ENCODE measurements at places on chromosomes 4 and X.

DNA sequence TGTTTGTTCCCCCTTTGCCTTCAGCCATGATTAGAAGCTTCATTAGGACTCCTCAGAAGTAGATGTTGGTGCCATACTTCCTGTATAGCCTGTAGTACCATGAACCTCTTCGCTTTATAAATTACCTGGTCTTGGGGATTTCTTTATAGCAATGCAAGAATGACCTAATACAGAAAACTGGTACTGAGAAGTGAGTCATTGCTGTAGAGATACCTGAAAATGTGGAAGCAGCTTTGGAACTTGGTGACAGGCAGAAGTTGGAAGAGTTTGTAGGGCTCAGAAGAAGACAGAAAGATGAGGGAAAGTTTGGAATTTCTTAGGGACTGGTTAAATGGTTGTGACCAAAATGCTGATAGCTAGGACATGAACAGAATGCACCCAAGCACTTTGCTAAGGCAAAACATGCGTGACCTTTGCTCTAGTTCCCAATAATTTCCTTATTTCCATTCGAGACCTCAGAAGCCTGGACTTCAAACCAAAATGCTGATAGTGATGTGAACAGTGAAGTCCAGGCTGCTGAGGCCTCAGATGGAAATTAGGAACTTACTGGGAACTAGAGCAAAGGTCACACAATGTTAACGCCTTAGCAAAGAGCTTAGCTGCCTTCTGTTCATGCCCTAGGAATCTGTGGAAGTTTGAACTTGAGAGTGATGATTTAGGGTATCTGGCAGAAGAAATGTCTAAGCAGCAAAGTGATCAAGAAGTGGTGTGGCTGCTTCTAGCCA, 3.0 kb upstream of the USP46 start:
- DNase-seq, result no peak

DNA sequence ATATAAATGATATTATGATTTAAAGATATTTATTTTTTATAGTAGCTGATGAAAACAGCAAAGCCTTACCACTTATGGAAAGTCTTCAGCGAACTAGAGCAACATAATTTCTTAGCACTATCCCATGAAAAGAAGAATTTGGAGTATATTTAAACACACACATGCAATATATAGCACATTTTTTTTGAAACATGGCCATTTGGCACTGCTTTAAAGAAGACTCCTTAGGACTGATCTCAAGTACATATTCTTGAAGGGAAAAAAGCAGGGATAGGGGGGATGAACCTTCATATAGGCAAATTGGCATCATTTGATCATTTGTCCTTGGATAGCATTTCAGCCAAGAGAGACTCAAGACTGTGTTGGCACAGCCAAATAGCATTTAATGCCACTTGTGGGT, 193.3 kb downstream of the ANKRD50 start:
- DNase-seq, result no peak

GRCh38 chr4:183140911-183141320, 41.9 kb downstream of the WWC2 start:
- peak; percentile 71 for DNase-seq

DNA sequence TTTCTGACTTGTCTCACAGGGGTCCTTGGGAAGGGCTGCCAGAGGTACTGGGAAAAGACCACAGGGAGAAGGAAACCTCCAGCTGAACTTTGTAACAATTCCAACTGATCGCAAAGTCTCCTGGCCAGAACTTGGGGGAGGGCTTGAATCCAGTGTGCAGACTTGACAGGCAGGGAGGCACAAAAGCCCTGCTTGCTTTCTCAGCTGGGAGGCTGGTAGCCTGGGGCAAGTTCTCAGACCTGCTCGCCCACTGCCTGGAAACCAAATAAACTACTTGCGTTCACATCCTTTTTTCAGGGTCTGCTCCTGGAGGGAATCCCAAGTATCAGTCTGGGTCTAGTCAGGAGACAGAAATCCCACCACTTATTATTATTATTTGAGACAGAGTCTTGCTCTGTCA, 48.0 kb upstream of the CASK start:
- DNase-seq, result no peak

- no peak for DNase-seq
Observed at GRCh38 chrX:19839770-19840254, 47.6 kb downstream of the SH3KBP1 start.

- DNase-seq, result no peak
Observed at GRCh38 chr4:42399393-42399792, 2.1 kb downstream of the SHISA3 start.

- no peak for DNase-seq
Observed at GRCh38 chr4:170022211-170022610, 4.0 kb downstream of the MFAP3L start.

DNA sequence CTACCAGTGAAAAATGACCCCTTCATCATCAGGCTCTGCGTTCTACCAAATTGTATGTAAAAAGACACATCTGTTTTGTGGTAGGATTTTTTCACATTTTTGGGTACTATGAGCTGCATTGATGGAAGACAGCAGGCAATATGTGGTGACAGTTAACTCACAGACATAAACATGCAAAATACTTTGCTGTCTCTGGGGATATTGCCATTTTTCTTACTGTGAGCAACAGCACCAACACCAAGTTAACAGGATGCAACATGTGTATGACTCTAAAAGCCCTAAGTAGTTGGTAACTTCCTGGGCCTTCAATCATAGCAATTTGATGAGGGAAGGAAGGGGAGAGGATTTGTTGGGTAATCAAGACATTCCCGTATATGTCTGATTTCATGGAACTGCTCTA, 56.4 kb upstream of the DRP2 start:
- no peak for DNase-seq

DNA sequence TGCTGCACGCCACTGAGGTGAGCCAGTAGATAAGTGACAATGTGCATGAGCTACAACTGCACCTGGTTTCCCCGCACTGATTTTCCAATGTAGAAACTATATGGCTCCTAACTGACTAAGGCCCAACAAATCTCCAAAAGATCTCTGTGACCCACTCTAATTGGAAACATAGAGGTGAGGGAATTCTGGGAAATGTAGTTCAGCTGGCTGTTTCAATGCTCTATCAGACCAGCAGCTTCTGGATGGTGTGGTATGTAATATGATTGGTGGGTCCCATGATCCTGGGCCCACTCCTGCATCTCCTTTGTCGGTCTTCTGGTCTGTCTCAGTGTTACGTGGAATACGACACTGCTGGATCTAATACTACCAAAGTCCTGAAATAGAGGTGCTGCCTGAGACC, 18.6 kb downstream of the CCDC160 start:
- DNase-seq, result no peak

- DNase-seq, result no peak
Observed at GRCh38 chr4:61473306-61473705, 273.2 kb downstream of the ADGRL3 start.

DNA sequence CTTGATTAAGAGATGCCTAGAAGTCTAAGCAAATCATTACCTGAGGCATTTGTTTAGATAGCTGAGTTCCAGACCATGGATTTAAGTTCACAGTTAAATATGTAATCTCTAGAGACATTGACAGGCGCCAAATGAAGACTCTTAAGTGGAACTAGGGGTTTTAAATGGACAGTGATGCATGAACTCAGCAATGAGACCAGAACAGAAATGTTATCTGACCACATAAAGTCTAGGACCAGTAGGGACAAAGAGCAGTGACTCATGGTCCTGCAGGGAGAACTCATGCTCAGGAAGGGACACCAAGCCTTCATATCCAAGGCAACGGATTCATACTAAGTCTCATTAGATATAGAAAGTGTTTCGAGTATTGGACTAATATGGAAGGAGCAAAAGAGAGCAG, 152.3 kb downstream of the PPARGC1A start:
- no peak for DNase-seq

DNA sequence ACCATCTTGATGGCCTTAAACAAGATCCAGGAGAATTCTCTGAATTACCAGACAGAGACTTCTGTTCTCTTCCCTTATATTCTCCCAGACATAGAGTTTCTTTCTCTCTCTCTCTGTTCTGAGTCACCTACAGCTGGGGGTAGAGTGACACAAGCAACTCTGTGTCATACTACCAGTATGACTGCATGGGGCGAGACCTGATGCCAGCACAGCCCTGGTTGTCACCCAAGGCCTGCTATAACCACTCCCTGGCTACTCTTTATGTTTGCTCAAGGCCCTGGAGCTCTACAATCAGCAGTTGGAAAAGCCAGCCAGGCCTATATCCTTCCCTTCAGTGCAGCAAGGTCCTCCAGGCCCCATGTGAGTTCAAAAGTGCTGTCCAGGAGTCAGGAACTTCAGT, 114.2 kb upstream of the TENT5D start:
- no peak for DNase-seq

DNA sequence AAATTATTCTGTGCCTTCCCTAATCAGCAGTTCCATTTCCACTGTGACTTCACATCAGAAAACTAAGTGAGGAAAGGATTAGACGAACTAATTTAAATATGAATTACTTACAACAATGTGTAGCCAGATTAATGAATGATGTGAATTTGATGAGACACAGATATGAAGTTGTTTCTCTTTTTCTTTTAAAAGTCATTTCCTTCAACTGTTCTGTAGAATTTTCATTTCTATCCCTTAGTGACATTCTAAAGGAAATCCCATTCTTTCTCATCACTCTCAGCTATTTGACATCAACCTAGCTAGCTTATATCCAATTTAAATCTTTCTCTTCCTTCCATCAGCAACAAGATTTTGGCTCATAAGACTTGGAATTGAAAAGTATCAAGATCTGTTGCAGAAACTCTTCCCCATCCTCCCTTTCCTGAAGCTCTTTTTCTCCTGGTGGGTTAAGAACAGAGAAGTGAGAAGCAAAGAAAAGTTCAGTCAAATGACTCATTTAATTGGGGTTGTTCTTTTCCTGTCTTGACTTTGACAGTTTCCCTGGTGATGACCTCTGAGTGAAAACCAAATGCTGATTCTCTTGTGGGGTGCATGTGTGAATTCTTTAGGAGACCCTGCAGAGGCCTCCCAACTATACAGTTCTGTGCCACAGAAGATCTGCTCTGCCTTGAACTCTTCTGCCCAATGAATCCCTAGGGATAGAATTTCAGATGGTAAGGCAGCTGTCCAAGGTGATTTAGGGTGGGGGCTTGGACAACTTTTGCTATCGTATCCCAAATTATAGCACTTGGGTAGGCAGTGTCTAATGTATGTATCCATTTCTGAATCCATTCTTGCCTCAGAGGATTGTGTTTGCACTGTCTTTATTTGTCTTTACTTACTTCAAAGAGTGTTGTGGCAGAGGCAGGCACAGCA, 232.5 kb upstream of the GPRIN3 start:
- DNase-seq, result no peak

GRCh38 chr4:147407261-147408045, 73.4 kb upstream of the EDNRA start:
- no peak for DNase-seq

DNA sequence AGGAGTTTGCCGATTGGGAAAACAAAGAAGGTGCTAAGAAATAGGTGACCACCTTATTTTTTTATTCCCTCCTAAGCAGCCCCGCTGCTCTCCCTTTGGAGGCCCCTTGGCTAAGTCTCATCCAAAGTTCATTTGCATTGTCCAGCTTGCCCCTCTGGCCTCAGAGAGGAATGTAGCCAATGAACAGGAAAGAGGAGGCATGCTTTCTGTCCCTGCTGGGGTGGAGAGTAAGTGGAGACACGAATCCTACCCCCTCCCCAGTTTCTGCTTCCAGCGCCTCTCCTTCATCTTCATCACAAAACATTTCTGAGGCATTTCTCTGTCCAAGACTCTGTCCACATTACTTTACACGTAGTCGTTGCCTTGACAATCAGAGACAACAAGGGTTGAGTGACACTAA, 38.7 kb downstream of the NLGN3 start:
- no peak for DNase-seq

GRCh38 chrX:45077748-45078424, 122.8 kb downstream of the DIPK2B start:
- no peak for DNase-seq

GRCh38 chrX:41711021-41711667, 12.8 kb upstream of the GPR82 start:
- no peak for DNase-seq

DNA sequence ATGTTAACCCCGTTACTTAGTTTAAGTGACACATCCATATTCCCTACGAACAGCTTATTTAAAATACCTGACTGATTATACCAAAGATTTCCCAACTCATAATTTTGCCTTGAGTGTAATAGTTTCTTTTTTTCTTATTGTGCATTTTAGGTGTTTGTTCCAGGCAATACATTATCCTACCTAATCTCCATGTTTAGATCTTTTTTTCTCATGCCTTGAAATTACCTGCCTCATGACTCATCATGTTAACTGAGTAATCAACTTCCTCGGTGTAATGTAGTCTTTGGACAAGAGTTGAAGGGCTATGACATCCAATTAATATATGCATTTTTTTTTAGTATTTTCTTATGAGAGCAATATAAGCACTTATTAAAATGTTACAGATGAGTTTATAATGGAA, 228.7 kb upstream of the ANKRD50 start:
- no peak for DNase-seq

GRCh38 chr4:22802876-22803275, 110.1 kb downstream of the GBA3 start:
- no peak for DNase-seq

- DNase-seq, result no peak
Observed at GRCh38 chr4:177380730-177381287, 61.4 kb downstream of the AGA start.

DNA sequence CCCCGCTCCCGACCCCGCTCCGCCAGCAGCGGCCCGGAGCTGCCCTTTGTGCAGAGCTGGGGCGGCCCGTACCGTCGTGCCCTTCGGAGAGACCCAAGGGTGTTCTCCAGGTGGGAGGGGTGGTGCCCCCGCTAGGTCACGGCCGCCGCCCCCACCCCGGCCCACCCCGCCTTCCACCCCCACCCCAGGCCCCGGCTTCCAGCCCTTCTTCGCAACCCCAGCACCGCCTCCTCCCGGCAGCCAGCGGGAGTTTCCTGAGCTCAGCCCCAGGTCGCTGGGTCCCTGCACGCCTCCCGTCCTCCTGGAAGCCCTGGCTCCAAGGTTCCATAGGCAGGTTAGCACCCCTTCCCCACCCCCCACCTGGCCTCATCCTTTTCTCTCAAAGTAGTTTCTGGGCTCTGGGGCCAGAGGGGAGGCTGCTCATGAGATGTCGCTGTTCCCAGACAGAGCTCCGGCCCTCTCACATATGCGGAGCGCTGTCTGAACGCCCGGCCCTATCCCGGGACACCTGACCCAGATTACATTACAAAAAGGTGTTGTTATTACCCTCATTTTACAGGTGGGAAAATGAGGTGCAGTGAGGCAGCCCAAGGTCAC, 25.2 kb upstream of the FGFR3 start:
- DNase-seq, result no peak

Measured in HFFc6 (cell line).